ENCODE measurements at places on chromosomes 13 and 19. TPM values are rescaled to one million over a fixed set of nuclear protein-coding genes. Genes with fewer than 3 reads are reported as not detected.

The MAP2K2 gene
- 108 TPM for total RNA-seq

The ZNF845 gene
- total RNA-seq = 5.9 TPM

The ATXN8OS gene
- not detected for total RNA-seq

GRCh38 chr13:69279213-69279612 is 828.4 kb upstream of the ATXN8OS start:
- no peak for DNase-seq

- no peak for DNase-seq
These were observed 68.4 kb upstream of the LRCH1 start for GRCh38 chr13:46484561-46484960.

DNA sequence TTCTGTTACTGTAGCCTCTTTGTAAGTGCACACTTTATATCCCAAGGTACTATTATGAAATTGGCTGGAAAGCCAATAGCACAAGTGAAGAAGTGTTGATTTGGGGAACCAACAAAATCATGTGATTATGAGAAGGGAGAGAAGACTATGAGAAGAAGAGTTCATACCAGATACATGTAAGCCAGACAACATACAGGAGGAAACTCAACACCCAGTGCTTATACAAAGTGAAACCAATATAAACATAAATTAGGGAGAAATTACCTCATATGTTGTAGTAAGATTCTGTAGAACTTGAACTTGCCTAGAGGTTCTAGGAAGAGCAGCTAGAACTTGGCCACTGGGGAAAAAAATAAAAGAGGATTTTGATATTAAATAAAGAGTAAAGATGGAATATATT is 17.4 kb downstream of the CPB2 start:
- no peak for DNase-seq

DNA sequence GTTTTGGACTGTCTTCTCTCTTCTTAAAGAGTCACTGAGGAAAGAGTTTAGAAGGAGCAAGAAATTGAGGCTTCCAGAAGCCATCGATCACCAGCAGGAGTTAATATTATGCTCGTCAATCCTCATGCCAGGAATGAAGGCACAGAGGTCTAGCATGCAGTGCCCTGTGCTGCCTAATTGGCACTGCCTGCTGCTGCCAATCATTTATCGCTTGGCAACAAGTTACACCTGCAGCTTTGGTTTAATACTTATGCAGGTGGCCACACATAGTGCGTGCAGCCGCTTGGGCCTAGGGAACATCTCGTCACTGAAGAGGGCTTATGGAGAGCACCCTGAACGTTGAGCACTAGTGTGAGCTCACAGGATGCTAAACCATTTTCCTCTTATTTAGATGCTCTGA is 2.7 kb upstream of the SOX1 start:
- no peak for DNase-seq

DNA sequence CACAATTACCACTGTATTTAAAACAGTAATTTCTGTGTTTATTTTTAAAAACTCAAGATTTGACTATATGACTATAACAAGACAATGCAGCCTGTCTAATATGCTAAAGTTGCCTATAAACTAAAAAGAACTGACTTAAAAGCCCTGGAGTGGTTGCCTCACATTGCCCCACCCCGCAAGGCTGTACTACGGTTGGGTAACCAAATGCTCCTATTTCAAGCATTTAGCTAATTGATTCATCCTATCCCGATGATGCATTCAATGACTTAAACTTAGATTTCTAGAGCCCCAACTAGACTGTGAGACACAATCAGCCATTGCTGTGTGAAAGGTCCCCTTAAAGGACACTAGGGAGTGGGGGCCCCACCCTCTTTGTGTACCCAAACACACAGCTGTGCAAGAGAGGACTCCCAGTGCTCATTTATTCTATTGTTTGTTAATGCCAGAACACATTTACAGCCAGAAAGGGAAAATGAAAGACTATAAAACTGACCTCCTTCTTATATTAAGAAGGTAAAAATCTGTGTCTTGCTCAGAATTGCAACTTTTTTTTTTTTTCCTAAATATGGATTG is 66.9 kb downstream of the MIPEP start:
- DNase-seq = no peak

Measured in activated CD4-positive, alpha-beta T cell treated with anti-CD3 and anti-CD28 coated beads for 36 hours (primary cell).